Thyroid gland (tissue), 4 donors: ENCODE measurements at places on chromosomes 7 and 10. TPM values are rescaled to one million over a fixed set of nuclear protein-coding genes. Genes with fewer than 3 reads are reported as not detected.

The CRHR2 gene
- total RNA-seq: not detected

The AKR1C2 gene
- total RNA-seq: 52.6 TPM

The BRAF gene
- total RNA-seq: 77.3 TPM

DNA sequence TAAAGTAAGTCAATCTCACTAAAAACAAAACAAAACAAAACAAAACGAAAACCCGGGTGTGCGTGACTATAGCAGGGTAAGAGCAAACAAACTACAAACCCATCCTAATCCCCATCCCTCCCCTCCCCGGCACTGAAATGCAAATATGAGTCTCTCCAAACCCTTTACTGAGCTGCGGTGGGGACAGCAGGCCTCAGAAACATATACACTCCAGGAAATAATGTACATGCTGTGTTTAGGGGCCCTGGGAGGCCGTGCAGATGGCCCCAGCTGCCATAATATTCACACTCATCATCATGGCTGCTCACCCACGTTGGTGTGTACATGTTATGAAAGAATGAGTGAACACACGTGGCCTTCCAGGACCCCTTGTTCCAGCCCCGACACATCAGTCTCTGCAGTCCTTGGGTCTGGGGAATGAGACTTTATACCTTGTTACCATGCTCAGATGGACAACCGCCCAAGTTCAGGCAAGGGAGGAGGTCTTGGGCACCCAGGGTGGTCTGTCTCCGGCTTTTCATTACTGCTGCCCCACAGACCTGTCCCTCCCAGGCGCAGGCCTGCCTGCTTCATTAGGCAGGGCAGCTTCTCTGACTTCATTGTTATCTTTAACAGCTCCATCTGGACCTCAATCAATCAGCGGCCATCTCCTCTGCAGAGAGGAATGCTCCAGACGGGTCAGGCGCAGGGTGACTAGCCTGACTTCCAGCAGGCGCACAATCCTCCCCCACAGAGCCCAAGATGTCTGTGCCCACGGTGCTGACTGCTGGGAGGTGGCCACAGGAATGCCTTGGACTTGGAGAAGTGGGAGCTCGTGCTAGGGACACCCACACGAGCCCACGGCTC is 20.6 kb downstream of the HSPA12A start:
- H3K36me3 ChIP-seq: no peaks in the 10 kb centered on the region
- peaks cover 30% of the 10 kb centered on the region for H3K4me1 ChIP-seq
- peak; percentile 31 for DNase-seq
- H3K4me3 ChIP-seq: no peak overlapping the region
- H3K27me3 ChIP-seq: no peaks in the 10 kb centered on the region

DNA sequence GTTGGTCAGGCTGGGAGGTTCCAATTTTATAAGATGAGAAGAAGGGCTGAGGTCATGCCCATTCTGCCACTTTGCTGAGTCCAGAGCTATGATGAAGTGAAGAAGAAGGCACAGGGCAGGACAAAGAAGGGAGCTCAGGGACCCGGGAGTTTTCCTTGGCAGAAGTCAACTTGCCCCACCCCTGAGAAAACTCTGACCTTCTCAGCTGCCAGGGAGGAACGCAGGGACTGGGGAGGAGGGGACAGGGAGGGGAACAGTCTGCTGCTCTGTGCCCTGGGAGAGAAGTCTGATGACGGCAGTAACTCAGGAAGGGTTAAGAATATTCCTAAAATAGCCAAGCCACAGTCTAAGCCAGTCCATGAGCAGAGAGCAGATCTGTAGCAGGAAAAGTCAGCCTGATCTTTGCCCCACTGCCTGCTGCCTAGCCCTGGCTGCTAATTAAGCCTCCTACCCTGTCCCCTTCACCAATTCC is 11.7 kb downstream of the ADIRF start:
- no peaks in the 10 kb centered on the region for H3K4me1 ChIP-seq
- H3K4me3 ChIP-seq: no peak overlapping the region
- no peak for DNase-seq
- H3K27ac ChIP-seq: peak overlapping the region; percentile 39
- no peaks in the 10 kb centered on the region for H3K36me3 ChIP-seq

DNA sequence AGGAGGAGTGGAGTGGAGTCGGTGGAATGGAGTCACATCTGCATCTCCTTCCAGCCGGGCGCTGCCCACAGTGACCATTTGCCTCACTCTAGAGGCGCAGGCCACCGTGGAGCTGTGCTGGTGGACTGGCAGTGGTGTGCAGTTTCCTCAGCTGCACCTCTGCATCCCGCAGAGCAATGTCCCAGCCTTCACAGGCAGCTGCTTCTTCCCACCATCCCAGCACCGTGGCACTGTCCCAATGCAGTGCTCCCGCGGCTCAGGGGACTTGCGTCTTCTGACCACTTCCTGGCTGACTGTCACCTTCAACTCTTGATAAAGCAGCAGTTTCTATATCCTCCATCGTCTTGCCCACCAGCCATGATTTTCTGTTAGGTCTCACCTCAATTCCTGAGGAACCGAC is 90.3 kb upstream of the SFMBT2 start:
- no peak overlapping the region for H3K4me3 ChIP-seq
- H3K27ac ChIP-seq: no peak overlapping the region
- H3K27me3 ChIP-seq: no peaks in the 10 kb centered on the region
- no peak for DNase-seq

DNA sequence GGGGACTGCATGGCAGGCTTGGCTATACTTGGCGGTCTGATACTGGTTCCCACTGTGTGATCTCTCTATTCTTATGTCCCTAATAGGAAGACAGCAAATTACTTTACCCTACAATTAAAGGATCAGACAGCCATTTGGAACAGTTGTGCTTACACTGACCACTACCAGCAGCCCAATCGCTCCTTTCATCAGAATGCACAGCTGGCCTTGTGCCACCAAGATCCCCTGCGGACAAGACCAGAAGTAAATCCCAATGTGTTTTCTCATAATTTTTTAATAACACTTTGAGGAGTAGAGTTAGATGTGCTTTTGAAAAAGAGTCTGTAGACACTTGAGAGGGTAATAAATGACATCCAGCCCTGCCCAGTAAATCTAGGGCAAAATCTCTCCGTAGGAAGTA is 297.2 kb upstream of the ZNF32 start:
- no peaks in the 10 kb centered on the region for H3K27me3 ChIP-seq
- H3K4me3 ChIP-seq: no peak overlapping the region
- no peak for DNase-seq
- no peaks in the 10 kb centered on the region for H3K4me1 ChIP-seq
- no peak overlapping the region for H3K27ac ChIP-seq
- no peaks in the 10 kb centered on the region for H3K36me3 ChIP-seq

DNA sequence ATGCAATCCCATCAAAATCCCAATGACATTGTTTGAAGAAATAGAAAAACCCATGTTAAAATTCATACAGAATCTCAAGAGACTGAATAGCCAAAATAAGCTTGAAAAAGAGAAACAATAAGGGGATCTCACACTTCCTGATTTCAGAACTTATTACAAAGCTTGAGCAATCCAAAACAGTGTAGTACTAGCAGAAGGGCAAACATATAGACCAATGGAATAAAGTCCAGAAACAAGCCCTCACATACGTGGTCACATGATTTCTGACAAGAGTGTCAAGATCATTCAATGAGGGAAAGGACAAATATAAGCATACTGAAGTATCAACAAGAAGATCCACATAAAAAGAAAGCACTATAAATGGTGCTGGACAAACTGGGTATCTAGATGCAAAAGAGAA is 31.9 kb downstream of the MICU1 start:
- H3K4me1 ChIP-seq: no peaks in the 10 kb centered on the region
- no peak overlapping the region for H3K27ac ChIP-seq
- H3K27me3 ChIP-seq: no peaks in the 10 kb centered on the region
- DNase-seq: no peak

DNA sequence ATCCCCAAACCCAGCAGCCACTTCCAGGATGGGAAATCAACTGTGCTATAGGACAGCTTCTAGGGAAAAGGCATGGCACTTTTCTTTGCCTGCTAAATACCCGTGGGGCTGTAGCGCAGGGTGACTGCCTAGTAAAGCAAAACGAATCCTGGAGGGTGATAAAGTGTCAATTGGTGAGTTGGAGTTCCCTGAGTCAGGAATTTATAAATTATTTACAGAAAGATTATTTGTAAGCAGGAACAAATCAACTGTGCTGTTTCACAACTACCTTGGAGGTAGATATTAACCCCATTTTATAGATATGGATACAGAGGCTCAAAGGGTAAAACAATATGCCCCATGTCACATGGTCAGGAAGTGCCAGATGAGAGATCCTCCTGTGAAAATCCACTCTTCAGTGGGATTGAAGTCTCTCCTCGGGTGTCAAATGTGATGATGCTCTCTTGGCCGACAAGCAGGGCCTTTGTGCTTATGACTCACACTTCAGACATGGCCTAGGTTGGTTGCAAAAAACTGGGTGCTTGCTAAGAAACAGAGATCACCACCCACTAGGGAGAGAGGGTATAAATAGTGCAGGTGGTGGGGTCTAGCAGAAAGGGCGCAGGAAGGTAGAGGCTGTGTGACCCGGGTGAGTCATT is 383.2 kb upstream of the ZMIZ1 start:
- DNase-seq: no peak
- no peak overlapping the region for H3K4me3 ChIP-seq
- H3K27ac ChIP-seq: no peak overlapping the region
- H3K36me3 ChIP-seq: no peaks in the 10 kb centered on the region
- peaks cover 26% of the 10 kb centered on the region for H3K4me1 ChIP-seq
- no peaks in the 10 kb centered on the region for H3K27me3 ChIP-seq

GRCh38 chr7:71488308-71488707 is 356.4 kb downstream of the GALNT17 start:
- no peak overlapping the region for H3K4me3 ChIP-seq
- no peak for DNase-seq
- H3K27ac ChIP-seq: no peak overlapping the region
- no peaks in the 10 kb centered on the region for H3K27me3 ChIP-seq

DNA sequence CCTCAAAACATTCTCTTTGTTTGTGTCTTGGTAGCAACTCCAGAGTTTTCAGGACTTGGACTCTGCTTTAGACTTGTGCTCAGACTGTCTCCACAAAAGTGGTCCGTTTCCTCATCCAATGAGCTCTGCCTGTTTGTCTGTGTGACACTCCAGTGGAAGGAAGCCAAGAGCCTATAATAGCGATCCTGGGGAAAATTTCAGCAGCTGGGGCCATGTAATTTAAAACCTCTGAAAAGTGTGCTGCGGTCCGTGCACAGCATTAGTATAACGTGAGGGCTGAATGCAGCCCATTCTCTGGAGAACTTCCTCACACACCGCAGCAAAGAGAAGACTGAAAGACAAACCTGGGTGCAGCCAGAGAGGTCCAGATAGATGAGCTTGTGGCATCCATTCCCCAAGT is at the start of gene LRRC17:
Gene LRRC17, plus strand, starts transcription at position 259 of the 400 bp plus-strand sequence. CDS start 20,914 bp downstream, outside the sequence.
- no peak within 1 kb of the TSS for H3K4me3 ChIP-seq
- no peak within 1 kb of the TSS for H3K27ac ChIP-seq
- no peaks in the 10 kb centered on the region for H3K27me3 ChIP-seq
- H3K36me3 ChIP-seq: no peaks in the 10 kb centered on the region
- no peaks in the 10 kb centered on the region for H3K4me1 ChIP-seq

GRCh38 chr10:103874730-103875129 is 19.4 kb upstream of the SH3PXD2A start:
- H3K4me3 ChIP-seq: no peak overlapping the region
- H3K27ac ChIP-seq: no peak overlapping the region
- peaks cover 4% of the 10 kb centered on the region for H3K4me1 ChIP-seq

- H3K27me3 ChIP-seq: no peaks in the 10 kb centered on the region
- peaks cover 14% of the 10 kb centered on the region for H3K4me1 ChIP-seq
- no peak overlapping the region for H3K4me3 ChIP-seq
- no peak for DNase-seq
- H3K27ac ChIP-seq: no peak overlapping the region
Observed at GRCh38 chr7:85070967-85071628, 115.8 kb downstream of the SEMA3D start.
